ENCODE measurements at places on chromosomes 2 and 18. TPM values are rescaled to one million over a fixed set of nuclear protein-coding genes. Genes with fewer than 3 reads are reported as not detected.
A peak's percentile ranks its signal among the peaks of the same experiment; 100 is the strongest.

The CTAGE1 gene
- not detected for total RNA-seq

The CTIF gene
- total RNA-seq = 19.7 TPM

The TSHZ1 gene
- total RNA-seq = 5.7 TPM

The PTPRN gene
- not detected for total RNA-seq

The ATP6V1B1 gene
- total RNA-seq = 0.74 TPM

The RGPD4 gene
- total RNA-seq = 0.07 TPM

The VWA3B gene
- total RNA-seq = 0.47 TPM

The RUFY4 gene
- total RNA-seq = 0.27 TPM

GRCh38 chr2:233389601-233390125 lies 35.4 kb downstream of the DGKD start:
- DNase-seq = no peak
- H3K36me3 ChIP-seq = peaks cover 6% of the 10 kb centered on the region
- no peak overlapping the region for H3K27ac ChIP-seq
- H3K4me1 ChIP-seq = 0 out of 2 replicates have a peak, but pooled peaks cover 4% of the 10 kb centered on the region
- no peaks in the 10 kb centered on the region for H3K27me3 ChIP-seq

GRCh38 chr2:136328207-136328795 lies 210.4 kb upstream of the CXCR4 start:
- H3K27ac ChIP-seq = no peak overlapping the region
- no peak overlapping the region for H3K4me3 ChIP-seq
- H3K27me3 ChIP-seq = no peaks in the 10 kb centered on the region
- DNase-seq = no peak
- peaks cover 6% of the 10 kb centered on the region for H3K4me1 ChIP-seq

- H3K36me3 ChIP-seq = no peaks in the 10 kb centered on the region
- no peak overlapping the region for H3K27ac ChIP-seq
- H3K4me3 ChIP-seq = no peak overlapping the region
- no peaks in the 10 kb centered on the region for H3K4me1 ChIP-seq
These were observed 12.2 kb downstream of the SESTD1 start for GRCh38 chr2:179252423-179252822.

DNA sequence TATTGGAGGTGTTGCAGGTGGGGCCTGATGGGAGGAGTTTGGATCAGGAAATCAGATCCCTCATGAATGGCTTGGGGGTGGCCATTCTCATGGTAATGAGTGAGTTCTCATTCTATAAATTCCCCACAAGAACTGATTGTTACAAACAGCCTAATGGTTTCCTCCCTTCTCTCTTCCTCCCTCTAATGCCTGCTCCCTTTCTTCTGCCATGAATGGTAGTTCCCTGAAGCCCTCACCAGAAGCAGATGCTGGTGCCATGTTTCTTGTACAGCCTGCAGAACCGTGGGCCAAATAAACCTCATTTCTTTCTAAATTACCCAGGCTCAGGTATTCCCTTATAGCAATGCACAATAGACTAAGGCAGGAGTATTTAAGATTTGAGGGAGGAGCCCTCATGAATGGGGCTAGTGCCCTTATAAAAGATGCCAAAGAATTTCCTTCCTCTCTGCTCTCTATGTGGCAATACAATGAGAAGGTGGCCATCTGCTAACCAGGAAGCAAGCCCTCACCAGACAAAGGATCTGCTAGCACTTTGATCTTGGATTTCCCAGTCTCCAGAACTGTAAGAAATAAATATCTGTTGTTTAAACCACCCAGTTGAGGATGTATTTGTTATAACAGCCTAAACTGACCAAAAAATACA lies 251.8 kb downstream of the ZEB2 start:
- H3K4me3 ChIP-seq = no peak overlapping the region
- no peaks in the 10 kb centered on the region for H3K36me3 ChIP-seq
- DNase-seq = no peak
- no peaks in the 10 kb centered on the region for H3K4me1 ChIP-seq
- H3K27ac ChIP-seq = no peak overlapping the region

- H3K4me3 ChIP-seq = no peak overlapping the region
- H3K27me3 ChIP-seq = no peaks in the 10 kb centered on the region
- peak; percentile 51 for DNase-seq
- no peaks in the 10 kb centered on the region for H3K36me3 ChIP-seq
- H3K4me1 ChIP-seq = peaks cover 19% of the 10 kb centered on the region
- no peak overlapping the region for H3K27ac ChIP-seq
These were observed 90.3 kb downstream of the OLA1 start for GRCh38 chr2:174158003-174158402.

DNA sequence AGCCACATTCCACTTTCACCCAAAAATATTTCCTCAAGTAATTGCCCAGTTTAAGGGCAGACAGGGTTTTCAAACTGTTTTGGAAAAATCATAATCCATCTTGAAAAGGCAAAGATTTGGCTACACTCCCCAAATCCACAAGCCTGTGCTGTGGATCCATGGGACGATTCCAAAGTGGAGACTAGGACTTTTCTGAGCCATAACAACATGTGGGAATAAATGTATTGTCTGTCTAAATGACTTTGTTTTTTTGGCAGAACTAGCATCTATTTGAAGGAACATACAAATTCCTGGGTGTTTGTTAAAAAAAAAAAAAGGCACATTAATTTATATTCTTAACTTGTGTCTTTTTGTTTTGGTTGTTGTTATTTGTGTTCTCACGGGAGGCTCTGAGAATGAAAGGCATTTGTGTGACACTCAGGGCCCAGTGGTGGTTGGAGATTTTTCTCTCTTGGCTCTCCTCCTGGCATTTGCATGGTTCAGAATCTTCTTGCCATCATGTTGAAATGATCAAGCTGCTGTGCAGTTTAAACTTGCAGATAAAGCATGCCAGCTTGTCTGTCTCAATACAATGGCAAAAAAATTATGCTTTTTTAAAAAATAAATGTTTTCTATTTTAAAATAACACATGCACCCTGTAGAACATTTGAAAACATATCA lies 277.4 kb downstream of the EN1 start:
- no peaks in the 10 kb centered on the region for H3K4me1 ChIP-seq
- H3K36me3 ChIP-seq = no peaks in the 10 kb centered on the region
- DNase-seq = no peak
- no peak overlapping the region for H3K27ac ChIP-seq
- peaks cover 14% of the 10 kb centered on the region for H3K27me3 ChIP-seq

DNA sequence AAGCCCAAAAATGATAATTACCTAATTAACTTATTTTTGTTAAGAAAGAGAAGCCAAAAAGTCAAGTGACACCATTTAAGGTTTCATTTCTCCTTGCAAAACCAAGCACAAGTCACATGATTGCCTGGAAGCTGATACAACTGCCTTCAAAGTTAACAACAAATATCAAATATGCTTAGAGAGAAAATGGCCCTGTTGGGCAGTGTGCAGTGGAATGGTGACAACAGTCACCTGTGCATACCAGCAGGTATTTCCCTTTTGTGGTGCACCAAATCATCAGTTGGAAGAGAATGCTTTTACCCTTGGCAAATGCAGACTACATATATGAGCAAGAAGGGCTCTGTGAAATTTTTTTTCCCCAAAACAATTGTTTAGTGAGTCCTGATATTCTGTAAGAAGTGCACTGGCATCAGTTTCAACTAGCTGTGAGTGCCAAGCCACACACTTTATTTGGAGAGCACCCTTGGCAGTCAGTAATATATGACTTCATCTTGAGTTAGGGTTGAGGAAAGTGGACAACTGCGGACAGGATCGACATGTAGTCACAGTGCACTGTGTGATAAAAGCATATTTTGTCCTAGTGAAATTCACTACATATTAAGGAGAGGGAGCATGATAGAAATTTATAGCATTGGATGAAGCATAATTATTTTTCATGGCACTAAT lies 74.9 kb upstream of the DOCK10 start:
- DNase-seq = no peak
- no peak overlapping the region for H3K4me3 ChIP-seq
- H3K27ac ChIP-seq = no peak overlapping the region
- H3K4me1 ChIP-seq = no peaks in the 10 kb centered on the region
- no peaks in the 10 kb centered on the region for H3K36me3 ChIP-seq

- H3K27ac ChIP-seq = no peak overlapping the region
- DNase-seq = no peak
- no peaks in the 10 kb centered on the region for H3K36me3 ChIP-seq
These were observed 22.7 kb downstream of the DPP10 start for GRCh38 chr2:114464961-114465706.

DNA sequence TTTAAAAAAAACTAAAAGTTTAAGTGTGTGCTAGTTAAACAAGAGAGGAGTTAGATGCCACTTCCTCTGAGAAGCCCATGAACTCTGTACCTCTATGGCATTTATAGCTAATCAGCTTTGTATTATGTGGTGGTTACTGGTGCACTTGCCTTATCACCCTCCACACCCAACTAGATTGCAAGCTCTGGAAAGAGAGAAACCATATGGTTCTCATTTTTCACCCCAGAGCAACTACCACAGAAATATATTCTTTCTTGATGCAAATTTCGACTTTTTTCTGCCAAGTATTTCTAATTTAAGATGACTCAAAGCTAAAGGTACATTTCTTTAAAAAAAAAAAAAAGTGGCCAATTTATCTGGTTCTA lies 24.2 kb downstream of the RAPH1 start:
- no peaks in the 10 kb centered on the region for H3K36me3 ChIP-seq
- no peak for DNase-seq
- peaks cover 10% of the 10 kb centered on the region for H3K4me1 ChIP-seq
- no peak overlapping the region for H3K27ac ChIP-seq
- no peak overlapping the region for H3K4me3 ChIP-seq

- H3K4me1 ChIP-seq = no peaks in the 10 kb centered on the region
- H3K27me3 ChIP-seq = no peaks in the 10 kb centered on the region
- no peak overlapping the region for H3K27ac ChIP-seq
- no peak overlapping the region for H3K4me3 ChIP-seq
- no peak for DNase-seq
These were observed 126.9 kb downstream of the SOX11 start for GRCh38 chr2:5818961-5819600.

DNA sequence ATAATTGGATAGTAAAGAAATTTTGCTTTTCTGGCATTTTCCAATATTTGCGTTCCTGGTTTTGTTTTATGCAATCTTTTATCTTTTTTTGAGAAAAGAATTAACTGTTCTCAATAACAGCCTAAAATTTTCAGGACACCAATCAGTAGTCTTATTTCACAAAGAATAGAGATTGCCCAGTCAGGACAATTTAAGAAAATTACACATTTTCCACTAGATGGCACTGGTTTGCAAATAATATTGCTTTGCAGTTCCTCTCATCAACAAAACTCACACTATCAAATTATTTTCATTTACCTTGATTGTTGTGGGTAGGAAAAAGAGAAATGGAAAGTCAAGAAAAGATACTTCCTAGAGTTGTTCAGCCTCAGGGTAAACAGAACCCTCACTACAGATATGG lies 2.4 kb upstream of the RBM45 start:
- no peak overlapping the region for H3K4me3 ChIP-seq
- H3K27me3 ChIP-seq = no peaks in the 10 kb centered on the region
- H3K27ac ChIP-seq = no peak overlapping the region
- H3K36me3 ChIP-seq = no peaks in the 10 kb centered on the region
- peaks cover 11% of the 10 kb centered on the region for H3K4me1 ChIP-seq
- DNase-seq = peak; percentile 33

- no peak for DNase-seq
- H3K36me3 ChIP-seq = no peaks in the 10 kb centered on the region
- H3K27ac ChIP-seq = no peak overlapping the region
- H3K27me3 ChIP-seq = no peaks in the 10 kb centered on the region
- no peaks in the 10 kb centered on the region for H3K4me1 ChIP-seq
- H3K4me3 ChIP-seq = no peak overlapping the region
These were observed 67.6 kb upstream of the ERBB4 start for GRCh38 chr2:212606232-212606631.

- no peaks in the 10 kb centered on the region for H3K36me3 ChIP-seq
- H3K4me1 ChIP-seq = no peaks in the 10 kb centered on the region
- H3K27ac ChIP-seq = no peak overlapping the region
- DNase-seq = no peak
- no peak overlapping the region for H3K4me3 ChIP-seq
- no peaks in the 10 kb centered on the region for H3K27me3 ChIP-seq
These were observed 95.6 kb upstream of the THOC1 start for GRCh38 chr18:363301-364085.

- no peak for DNase-seq
- no peaks in the 10 kb centered on the region for H3K36me3 ChIP-seq
- H3K4me1 ChIP-seq = no peaks in the 10 kb centered on the region
These were observed 633.2 kb upstream of the PKDCC start for GRCh38 chr2:41414486-41415230.

DNA sequence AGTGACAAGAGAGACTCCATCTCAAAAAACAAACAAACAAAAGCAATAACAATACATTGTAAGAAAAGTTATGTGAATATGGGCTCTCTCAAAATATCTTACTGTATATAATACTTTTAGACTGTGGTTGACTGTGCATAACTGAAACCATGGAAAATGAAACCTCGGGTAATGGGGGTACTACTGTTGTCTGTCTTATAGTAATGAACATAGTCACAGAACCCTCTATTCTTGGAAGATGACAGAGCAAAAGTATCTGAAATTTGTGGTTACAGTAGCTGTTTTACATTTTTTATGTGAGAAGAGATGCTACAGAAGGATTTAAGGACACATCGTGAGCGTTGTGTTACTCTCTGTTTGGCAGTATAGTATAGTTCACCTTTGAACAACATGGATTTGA lies 60.5 kb downstream of the MAP4K4 start:
- no peaks in the 10 kb centered on the region for H3K27me3 ChIP-seq
- H3K36me3 ChIP-seq = no peaks in the 10 kb centered on the region
- no peak for DNase-seq
- no peak overlapping the region for H3K27ac ChIP-seq
- peaks cover 5% of the 10 kb centered on the region for H3K4me1 ChIP-seq

GRCh38 chr18:49024804-49025421 lies 74.1 kb upstream of the SMAD7 start:
- H3K27me3 ChIP-seq = no peaks in the 10 kb centered on the region
- no peak overlapping the region for H3K27ac ChIP-seq
- peaks cover 15% of the 10 kb centered on the region for H3K4me1 ChIP-seq
- no peak for DNase-seq

GRCh38 chr18:7237673-7238272 lies 6.9 kb downstream of the LRRC30 start:
- no peak overlapping the region for H3K27ac ChIP-seq
- no peak overlapping the region for H3K4me3 ChIP-seq
- H3K36me3 ChIP-seq = no peaks in the 10 kb centered on the region
- H3K4me1 ChIP-seq = no peaks in the 10 kb centered on the region

- no peaks in the 10 kb centered on the region for H3K36me3 ChIP-seq
- H3K27ac ChIP-seq = no peak overlapping the region
- H3K4me1 ChIP-seq = no peaks in the 10 kb centered on the region
- no peaks in the 10 kb centered on the region for H3K27me3 ChIP-seq
- H3K4me3 ChIP-seq = no peak overlapping the region
- no peak for DNase-seq
These were observed 44.4 kb downstream of the MRPL33 start for GRCh38 chr2:27815860-27816438.

- H3K27ac ChIP-seq = no peak overlapping the region
- no peak overlapping the region for H3K4me3 ChIP-seq
- H3K4me1 ChIP-seq = no peaks in the 10 kb centered on the region
- DNase-seq = no peak
These were observed 16.0 kb upstream of the TSPYL6 start for GRCh38 chr2:54271843-54272627.

DNA sequence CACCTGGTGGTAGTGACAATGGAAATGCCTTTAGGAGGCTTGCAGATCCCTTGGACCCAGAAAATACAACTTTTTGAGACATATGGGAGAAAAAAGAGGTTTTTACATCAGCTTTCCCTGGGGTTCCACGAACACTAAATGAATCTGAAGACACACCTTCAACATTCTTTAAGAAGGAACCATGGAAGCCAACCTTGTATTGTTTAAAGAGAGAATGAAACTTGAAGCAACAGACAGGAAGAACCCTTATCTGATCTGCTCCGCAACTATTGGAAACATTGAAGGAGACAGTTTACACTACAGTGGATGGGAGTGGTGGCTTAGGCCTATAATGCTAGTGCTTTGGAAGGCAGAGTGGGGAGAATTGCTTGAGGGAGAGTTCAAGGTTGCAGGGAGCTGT lies 190.4 kb downstream of the LAMA1 start:
- no peak overlapping the region for H3K4me3 ChIP-seq
- no peak for DNase-seq
- no peak overlapping the region for H3K27ac ChIP-seq
- no peaks in the 10 kb centered on the region for H3K4me1 ChIP-seq
- no peaks in the 10 kb centered on the region for H3K36me3 ChIP-seq
- H3K27me3 ChIP-seq = no peaks in the 10 kb centered on the region

Measured in HCT116 (cell line).